ENCODE measurements at places on chromosomes 1 and 21.

DNA sequence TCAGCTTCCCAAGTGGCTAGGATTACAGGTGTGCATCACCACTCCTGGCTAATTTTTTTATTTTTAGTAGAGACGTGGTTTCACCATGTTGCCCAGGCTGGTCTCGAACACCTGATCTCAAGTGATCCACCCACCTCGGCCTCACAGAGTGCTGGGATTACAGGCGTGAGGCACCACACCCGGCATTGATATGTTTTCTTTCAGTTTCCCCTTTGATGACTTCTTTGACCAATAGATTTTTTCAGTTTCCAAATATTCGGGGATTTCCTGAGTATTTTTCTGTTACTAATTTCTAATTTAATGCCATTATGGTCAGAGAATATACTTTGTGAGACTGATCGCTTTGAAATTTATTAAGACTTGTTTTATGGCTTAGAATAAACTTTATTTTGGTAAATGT lies 406.1 kb downstream of the RYR2 start:
- no peak for DNase-seq

GRCh38 chr21:42495765-42496119 lies 282 bp downstream of the RSPH1 start:
- no peak for DNase-seq

DNA sequence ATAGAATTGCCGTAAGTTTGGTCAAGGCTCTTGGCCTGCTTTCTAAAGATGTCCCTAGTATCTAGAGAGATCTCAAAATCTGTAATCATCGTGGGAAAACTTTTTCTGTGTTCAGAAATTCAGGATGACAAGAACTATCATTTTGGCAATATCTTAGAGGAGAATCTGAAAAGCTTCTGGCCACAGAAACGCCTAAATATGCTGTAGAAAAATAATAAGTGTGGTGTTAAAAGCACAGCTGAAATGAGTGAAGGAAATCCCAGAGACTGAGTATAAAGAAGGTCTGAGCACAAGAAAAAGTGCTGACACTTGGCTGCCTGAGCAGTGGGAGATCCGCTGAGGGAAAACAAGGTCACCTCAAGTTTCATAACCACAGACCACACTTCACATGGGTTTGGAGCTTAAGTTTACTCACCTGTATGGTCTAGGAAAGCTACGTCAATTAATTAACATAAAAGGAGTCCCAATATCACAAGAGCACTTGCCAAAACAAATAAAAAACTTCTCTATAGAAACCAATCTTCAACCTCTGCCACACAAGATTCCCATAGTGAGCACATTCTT lies 235.2 kb upstream of the IRF2BP2 start:
- no peak for DNase-seq

GRCh38 chr1:201191653-201192260 lies 1.1 kb downstream of the IGFN1 start:
- no peak for DNase-seq

DNA sequence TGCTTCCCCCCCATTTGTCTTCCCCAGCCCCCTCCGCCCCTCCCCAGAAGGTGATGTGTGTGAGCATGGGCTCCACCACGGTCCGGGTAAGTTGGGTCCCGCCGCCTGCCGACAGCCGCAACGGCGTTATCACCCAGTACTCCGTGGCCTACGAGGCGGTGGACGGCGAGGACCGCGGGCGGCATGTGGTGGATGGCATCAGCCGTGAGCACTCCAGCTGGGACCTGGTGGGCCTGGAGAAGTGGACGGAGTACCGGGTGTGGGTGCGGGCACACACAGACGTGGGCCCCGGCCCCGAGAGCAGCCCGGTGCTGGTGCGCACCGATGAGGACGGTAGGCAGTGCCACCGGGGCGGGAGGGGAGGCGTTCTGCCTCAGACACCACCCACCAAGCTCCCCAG lies 52.2 kb upstream of the KDM4A start:
- no peak for DNase-seq

DNA sequence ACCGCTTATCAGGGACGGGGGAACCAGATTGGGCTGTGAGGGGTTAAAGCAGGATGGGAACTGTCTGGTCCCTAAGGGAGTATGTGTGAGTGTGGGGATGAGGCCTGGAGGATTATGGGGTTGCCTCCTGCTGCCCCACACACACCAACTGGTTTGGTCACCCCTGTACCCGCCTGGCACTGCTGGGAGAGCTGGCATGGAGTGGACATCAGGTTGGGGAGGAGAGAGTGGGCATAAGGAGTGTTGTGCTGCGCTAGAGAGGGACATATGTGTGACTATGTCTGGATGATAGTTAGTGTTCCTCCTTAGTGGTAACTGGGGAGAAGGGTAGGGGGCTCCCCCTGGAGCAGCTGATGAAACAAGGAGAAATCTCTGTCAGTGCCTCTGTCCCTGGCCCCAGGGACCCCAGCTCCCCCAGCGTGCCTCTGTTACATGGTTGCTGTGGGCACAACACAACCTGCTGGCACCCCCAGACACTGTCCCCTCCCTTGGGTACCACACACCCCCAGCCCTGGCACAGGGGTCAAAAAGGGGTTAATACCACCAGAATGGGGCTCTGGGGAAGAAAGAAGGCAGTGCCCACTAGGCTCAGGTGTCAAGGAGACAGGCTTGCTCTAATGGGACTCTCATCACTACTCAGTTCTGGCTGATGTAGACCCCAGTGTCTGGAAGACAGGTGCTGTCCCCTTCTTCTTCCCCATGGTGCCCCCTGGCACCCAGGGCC lies 1.9 kb downstream of the ZBTB7B start:
- no peak for DNase-seq

GRCh38 chr1:151813271-151813977 lies 8.2 kb upstream of the LINGO4 start:
- no peak for DNase-seq

GRCh38 chr1:65109487-65109886 lies 38.5 kb upstream of the AK4 start:
- DNase-seq, result no peak

DNA sequence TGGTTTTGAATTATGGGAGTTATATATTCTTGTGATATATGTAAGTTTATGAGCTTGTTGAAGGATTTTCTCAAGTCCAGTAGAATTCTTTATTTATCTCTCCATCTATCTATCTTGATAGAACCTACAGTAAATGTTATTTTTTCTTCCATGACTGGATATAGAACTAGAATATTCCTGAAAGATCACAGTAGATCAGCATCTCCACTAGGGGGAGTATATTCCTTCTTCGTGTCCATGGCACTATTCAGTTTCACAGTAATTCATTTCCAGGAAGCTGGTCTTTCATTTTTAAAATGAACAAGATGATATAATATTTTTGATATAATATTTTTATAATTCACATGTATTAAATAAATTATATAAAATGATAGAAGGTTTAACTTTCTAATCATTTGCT lies 18.8 kb downstream of the TMPRSS15 start:
- no peak for DNase-seq

DNA sequence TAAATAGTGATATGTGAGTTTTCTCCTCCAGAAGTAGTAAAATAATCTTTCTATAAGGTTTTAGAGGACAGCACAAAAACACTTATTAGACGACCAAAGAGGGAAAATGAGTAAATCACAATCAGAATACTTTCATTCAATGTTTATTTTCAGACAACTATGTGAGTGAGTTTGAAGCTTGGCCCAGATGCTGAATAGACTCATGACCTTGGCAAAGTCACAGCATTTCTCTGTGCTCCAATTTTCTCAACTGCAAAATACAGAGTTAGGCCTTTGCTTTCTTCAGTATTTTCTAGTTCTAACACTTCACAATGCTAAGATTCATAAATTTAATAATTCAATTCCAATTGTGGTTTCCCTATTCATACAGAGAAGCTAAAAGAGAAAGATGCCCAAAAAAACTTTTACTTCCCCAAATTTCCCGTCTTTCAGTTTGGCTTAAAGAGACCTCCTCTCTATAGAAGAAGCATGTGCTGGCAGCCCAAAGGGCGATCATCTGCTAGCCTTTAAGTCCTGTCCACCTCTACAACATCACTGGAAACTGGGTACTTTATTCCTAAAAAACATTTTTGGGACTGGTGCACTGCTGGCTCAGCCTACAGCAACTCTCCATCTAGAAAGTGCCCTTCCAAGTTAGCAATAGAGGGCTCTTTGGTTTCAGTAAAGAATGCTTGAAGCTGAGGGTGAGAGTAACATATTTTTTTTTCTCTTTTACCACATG lies 116.8 kb upstream of the GORAB start:
- no peak for DNase-seq

- DNase-seq, result no peak
These were observed 27.2 kb downstream of the XCL1 start for GRCh38 chr1:168603501-168604110.

- DNase-seq, result no peak
These were observed 65.0 kb downstream of the TOR3A start for GRCh38 chr1:179146911-179147310.

DNA sequence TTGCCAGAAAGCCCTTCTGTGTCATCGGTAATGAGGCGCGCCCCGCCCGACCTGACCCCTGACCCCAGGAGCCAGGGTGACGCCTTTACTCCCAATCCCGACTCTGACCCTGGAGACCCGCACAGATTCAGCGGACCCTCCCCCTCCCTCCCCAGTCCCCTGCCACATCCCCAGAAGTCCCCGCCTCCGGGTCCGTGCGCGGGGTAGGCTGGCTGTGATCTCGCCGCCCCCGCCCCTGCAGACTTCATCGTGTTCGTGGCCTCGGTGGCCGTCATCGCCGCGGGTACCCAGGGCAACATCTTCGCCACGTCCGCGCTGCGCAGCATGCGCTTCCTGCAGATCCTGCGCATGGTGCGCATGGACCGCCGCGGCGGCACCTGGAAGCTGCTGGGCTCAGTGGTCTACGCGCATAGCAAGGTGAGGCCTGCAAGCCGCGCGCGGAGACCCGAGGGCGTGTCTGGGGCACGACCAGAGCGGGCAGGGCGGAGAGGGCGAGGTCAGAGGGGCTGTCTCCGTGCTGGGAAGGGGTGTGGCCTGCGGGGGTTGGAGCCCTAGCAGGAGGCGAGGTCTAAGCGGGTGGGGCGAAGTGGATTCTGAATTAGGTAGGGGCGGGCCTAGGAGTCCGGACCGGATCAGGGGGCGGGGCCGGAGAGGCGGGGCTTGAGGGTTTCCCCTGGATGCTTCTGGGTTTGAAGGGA lies 34.8 kb downstream of the KCNQ4 start:
- DNase-seq, result no peak

GRCh38 chr1:60149251-60149650 lies 75.7 kb upstream of the C1orf87 start:
- no peak for DNase-seq

DNA sequence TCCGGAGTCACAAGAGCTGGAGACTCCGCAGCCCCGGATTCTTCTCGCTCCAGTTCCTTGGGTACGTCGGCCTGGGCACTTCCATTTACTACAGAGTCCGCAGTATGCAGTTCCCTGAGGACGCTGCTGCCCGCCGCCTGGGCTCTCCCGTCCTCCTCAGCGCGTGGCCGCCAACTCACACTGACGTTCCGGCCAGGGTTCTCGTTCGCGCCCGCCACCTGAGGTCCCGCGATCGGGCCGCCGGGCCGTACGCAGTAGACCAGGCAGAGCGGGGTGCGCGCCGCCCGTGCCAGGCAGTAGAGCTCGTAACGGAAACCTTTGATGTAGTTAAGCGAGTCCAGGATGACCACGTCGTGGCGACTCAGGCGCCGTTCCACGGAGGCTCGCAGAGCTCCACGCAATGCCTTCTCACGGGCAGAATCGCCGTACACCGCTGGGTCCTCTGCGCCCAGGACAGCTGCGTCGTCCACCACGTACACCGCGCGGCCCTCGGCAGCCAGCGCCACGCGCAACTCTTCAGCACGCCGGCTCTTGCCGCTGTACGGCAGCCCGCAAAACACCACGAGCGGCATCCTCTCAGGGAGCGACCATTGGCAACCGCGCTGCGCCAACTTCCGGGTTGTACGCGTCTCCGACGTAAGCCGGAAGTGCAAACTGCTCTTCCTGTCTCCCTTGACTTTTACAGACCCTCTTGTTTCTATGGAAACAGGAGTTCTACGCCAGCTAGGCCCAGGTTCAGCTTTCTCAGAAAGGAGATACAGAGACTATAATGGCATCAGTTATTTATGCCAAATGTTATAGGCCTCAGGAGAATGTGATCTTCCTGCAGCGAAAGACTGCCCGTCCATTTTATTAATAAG lies at the start of gene KTI12:
Gene KTI12 (minus strand): TSS at position 621 of the 860 bp plus-strand sequence. CDS start 49 bp downstream, at position 572.
- peak; percentile 77 for DNase-seq

- no peak for DNase-seq
These were observed 18.7 kb downstream of the TMEM53 start for GRCh38 chr1:44655609-44656008.
